ENCODE measurements at places on chromosomes 12 and 14.

DNA sequence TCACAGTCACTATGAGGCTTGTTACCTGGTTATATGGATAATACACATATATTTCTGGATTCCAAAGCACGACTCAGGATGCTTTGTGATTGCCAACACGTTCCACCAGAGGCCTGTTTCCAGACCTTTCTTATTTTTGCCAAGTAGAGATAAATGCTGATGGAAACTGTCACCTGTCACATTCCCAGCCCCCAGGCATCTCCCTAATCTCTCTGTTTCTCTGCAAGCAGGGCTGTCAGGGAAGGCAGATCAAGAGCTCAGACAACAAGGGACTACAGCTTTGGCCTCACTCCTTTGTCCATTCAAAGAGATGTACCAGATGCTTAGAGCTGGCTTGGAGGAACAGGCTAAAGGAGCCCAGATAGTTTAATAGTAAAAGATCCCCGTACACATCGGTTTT lies 21.8 kb upstream of the DDHD1 start:
- no peak for DNase-seq

DNA sequence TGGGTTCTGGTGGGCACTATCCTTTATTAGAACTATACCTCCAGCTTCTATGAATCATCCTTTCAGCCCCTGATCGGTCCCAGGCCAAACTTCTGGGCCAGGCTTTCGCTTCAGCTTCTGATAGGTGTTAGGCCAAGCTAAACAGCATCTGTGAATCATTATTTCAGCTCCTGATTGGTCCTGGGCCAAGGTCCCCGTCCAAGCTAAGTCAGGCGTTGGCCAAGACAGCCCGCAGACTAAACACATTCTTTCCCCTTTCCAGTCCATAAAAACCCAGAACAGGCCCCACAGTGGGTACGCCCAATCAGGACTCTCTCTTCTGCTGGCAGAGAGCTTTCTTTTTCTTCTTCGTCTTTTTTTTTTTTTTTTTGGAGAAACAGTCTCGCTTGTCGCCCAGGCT lies 1808.9 kb upstream of the SEL1L start:
- DNase-seq: no peak

- DNase-seq: no peak
These were observed 130.5 kb downstream of the ACSS3 start for GRCh38 chr12:81208187-81208911.

DNA sequence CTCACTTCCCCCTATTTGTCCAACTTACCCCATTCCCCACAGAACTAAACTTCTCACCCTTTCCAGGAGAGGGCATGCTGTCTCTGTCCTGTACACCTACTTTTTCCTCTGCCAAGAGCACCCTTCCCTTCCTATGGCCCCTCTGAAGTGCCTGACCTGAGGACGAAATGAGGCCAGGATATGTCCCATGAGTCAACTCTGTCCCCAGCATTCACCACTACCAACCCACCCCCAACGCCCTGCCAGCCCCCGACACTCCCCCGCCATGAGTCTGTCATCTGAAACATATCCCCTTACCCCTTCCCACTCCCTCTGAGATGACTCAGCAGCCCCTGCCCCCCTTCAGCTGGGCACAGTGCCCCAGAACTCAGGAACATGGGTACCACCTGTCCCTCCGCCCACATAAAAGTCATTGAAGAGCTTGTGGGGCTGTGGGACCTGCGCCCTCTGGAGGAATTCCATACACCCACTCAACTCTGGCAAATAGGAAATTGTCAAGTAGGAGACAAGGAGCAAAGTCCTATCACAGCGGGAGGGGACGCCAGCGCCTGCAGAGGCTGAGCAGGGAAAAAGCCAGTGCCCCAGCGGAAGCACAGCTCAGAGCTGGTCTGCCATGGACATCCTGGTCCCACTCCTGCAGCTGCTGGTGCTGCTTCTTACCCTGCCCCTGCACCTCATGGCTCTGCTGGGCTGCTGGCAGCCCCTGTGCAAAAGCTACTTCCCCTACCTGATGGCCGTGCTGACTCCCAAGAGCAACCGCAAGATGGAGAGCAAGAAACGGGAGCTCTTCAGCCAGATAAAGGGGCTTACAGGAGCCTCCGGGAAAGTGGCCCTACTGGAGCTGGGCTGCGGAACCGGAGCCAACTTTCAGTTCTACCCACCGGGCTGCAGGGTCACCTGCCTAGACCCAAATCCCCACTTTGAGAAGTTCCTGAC lies 26.3 kb downstream of the ITGA7 start:
- no peak for DNase-seq

- DNase-seq: no peak
These were observed 20.8 kb downstream of the TXNDC16 start for GRCh38 chr14:52531481-52531880.

DNA sequence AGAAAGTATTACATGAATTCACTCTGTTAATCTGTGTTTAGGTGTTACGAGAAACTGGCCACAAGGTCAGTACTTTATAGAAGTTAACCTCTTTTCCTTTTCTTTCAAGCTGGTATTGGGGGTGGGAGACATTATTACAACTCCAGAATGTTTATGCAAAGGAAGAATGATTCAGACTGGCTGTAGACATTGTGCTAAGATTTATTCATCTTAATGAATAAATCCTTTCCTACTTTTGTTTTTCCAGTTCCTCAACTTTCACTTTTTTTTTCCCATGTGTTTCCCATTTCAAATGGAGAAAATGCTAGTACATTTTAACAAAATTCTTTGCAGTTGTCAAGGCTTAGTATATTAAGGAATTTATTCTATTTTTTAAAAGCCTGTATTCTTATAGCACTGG lies 1.3 kb downstream of the OTOGL start:
- no peak for DNase-seq

- no peak for DNase-seq
These were observed 102.4 kb upstream of the E2F7 start for GRCh38 chr12:77167801-77168200.

DNA sequence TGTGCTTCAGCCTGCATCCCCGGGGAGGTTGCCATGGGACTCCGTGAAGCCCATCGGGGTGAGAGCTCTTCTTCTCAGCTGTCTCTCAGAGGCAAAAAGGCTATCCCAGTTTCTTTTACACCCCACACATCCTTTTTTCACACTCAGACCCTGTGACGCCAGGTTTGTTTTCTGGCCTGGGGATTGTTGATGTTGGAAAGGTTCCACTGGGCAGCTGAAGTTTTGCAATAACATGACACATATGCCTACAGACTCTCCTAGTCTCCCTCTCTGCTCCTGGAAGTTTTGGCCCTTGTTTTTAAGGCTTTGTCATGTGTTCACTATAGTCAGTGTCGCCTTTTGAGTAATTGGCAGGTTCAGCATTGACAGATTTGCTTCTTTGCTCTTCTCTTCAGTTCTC lies 118.6 kb downstream of the SMOC1 start:
- DNase-seq: no peak

GRCh38 chr12:109764776-109765445 lies 51.3 kb downstream of the FAM222A start:
- DNase-seq: no peak

GRCh38 chr12:107660235-107660634 lies 25.4 kb upstream of the PWP1 start:
- DNase-seq: no peak

- no peak for DNase-seq
These were observed 72.9 kb downstream of the ASCL4 start for GRCh38 chr12:107847430-107847829.

- no peak for DNase-seq
These were observed 213.5 kb upstream of the SLC38A2 start for GRCh38 chr12:46585854-46586621.

DNA sequence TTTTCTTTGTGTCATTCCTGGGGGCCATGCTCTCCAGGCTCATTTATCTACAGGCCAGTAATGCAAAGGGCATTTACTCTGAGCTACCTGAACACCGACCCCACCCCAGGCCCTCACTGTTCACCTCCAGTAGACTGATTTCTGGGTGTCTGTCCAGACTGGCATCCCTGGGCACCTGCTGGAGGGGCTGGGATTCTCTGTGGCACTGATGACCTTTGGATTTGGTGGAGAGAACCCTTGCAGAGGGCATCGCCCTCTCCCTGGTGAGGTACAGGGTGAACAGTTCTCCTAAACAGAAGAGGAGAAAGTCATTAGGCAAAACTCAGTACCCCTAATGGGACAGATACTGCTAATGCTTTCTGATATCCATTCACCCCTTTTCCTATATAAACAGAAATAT lies 27.1 kb upstream of the RIMBP2 start:
- no peak for DNase-seq

- no peak for DNase-seq
These were observed 229.8 kb downstream of the ALX1 start for GRCh38 chr12:85509857-85510256.

- DNase-seq: no peak
These were observed 785 bp upstream of the FAM181A start for GRCh38 chr14:93926245-93926872.

DNA sequence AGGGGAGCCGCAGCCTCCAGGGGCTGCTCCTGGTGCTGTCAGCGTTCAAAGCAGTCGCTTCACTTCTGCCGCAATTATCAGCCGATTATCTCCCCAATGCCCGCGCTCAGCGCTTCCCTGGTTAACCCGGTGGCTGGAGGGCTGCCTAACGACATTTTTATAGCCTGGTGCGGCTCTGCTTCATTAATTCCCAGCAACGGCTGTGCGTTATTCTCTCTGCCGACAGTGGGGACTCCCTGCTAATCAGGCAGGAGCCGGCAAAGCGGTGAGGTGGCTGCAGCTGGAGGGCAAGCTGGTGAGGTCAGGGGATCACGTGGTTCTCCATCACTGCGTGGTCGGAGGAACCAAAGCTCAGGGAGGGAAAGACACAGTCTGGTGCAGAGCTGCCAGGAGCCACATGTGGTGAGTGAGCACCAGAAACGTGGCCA lies 62.9 kb downstream of the GLRX5 start:
- DNase-seq: no peak

GRCh38 chr14:103319422-103319821 lies 14.6 kb upstream of the EIF5 start:
- no peak for DNase-seq

- no peak for DNase-seq
These were observed 11.5 kb upstream of the CPM start for GRCh38 chr12:68944296-68945076.

- no peak for DNase-seq
These were observed 1.4 kb downstream of the HMGA2 start for GRCh38 chr12:65825507-65826352.

DNA sequence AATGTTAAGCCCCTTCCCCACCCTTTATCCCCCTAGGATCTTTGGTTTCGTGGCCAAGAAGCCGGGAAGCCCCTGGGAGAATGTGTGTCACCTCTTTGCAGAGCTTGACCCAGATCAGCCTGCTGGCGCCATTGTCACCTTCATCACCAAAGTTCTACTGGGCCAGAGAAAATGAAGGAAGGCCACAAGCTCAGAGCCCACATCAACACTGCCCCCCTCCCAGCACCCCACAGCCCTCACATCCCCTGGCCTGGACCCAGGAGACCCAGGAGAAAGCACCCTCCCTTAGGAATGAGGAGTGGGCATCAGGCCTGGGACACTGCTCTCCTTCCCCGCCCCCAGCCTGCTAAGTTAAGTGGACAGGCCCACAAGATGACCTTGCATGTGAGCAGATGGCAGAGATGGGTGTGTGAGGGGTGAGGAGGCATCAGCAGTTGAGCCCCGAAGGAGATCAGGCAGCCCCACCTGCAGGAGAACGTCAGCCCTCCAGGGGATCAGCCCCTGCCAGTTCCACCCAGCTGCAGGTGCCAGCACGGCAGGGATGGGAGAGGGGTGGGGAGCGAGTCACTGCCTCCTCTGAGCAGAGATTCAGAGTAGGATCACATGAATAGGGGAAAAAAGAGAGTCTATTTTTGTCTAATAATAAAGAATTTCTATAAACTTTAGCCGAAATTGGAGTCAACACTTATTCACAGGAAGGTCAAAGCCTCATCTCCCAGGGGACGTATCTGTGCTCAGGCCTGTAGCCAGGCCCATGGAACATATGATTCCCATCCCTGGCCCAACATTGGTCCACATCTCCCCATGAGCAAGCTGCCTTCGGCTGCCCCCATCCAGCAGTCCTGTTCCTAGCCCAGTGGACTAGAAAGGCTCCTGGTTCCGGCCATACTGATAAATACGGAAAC lies 14.1 kb downstream of the TNS2 start:
- no peak for DNase-seq

DNA sequence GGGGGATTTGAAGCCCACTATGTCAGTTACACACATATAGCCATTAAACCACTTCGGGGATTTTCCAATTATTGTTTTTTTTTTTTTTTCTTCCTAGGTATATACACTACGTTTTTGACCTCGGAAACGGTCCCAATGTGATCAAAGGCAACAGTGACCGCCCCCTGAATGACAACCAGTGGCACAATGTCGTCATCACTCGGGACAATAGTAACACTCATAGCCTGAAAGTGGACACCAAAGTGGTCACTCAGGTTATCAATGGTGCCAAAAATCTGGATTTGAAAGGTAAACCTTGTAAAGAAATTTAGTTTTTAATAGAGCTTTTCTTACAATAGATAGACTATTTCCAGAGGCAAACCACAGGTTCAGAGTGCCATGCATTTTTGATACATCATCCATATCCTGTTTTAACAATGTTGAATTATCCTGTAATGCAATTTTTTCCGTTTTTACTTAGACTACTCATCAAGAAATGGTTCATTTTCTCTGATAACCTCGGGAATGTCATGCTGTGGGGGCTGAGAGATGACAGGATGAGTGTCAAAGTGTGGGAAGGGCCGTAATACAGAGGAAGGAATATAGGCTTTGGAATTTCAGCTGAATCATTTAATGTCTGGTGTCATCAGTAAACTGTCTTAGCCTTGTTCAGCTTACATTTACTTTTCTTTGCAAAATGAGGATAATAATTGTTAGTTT lies 797.1 kb downstream of the NRXN3 start:
- DNase-seq: no peak

DNA sequence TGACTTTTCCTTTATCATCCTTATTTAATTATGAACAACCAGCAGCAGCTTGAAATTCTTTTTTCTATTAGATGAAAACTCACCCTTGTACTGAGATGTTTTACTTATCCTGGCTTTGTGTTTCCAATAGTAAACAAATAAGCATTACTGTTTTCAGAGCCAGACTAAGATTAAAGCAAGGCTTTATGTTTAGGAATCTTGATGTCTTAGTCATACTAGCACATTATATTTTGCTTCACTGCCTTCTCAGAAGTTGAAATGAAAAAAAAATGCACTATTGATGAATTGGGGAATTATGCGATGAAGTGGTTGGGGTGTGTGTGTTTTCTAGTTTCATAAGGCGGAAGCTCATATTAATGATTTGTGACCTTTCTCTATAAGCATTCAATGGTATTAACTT lies 301.2 kb upstream of the E2F7 start:
- no peak for DNase-seq

DNA sequence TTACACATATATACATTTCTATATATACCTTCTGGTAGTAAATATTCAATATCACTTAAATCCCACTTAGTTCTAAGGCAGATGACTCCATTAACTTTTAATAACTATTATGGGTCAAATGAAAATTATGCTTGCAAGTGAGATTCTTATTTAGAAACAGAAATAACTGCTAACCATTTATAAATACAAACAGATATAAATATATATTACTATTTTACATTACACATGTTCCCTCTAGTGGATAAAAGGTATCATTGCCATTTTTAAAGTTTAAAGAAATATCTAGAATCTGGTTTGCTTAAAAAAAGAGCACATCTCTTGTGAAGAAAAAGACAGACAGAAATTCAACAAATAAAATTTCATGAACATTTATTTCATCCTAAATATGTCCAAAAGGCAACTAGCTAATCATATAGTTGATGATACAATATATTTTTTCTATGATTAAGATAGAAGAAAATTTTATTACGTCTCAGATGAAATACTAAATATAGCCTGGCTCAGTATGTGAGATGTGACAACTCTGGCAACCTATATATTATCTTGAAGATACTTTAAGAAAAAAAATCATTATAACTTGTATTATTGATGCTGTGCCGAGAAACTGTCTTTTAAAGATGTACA lies 11.7 kb upstream of the RAD51AP1 start:
- no peak for DNase-seq

GRCh38 chr12:123571343-123571813 lies 13.0 kb upstream of the TMED2 start:
- no peak for DNase-seq
